Calu3 (cell line): ENCODE measurements at places on chromosomes 6 and 20.

- DNase-seq, result peak; percentile 13
Observed at GRCh38 chr6:85669735-85670194, 27.1 kb upstream of the SYNCRIP start.

DNA sequence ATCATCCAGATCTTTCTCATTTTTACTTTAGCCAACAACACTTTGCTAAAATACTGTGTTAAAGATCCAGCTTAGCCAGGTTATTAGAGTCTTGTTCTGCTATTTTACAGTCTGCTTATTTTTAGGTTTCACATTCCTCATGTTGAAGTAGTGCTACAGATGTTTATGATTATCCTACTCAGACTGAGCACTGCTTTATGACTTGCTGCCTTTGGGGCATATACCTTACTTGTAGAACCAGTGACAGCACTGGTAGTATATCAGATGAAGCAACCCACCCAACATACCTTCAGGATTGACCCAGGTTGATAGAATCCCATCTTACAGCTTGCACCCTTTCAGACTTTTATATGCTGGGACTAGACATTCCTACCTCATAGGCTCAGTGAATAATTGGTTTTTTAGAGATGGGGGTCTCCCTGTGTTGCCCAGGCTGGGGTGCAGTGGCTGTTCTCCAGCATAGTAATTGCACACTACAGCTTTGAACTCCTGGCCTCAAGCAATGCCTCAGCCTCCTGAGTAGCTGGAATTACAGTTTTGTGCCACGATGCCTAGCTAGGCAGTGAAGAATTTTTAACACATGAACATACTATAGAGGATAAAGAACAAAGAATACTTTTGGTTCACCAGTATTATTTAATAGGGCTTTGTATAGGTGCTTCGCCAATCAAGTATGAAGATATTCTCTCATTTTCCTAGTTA is 63.8 kb upstream of the DYNLRB1 start:
- no peak for DNase-seq

DNA sequence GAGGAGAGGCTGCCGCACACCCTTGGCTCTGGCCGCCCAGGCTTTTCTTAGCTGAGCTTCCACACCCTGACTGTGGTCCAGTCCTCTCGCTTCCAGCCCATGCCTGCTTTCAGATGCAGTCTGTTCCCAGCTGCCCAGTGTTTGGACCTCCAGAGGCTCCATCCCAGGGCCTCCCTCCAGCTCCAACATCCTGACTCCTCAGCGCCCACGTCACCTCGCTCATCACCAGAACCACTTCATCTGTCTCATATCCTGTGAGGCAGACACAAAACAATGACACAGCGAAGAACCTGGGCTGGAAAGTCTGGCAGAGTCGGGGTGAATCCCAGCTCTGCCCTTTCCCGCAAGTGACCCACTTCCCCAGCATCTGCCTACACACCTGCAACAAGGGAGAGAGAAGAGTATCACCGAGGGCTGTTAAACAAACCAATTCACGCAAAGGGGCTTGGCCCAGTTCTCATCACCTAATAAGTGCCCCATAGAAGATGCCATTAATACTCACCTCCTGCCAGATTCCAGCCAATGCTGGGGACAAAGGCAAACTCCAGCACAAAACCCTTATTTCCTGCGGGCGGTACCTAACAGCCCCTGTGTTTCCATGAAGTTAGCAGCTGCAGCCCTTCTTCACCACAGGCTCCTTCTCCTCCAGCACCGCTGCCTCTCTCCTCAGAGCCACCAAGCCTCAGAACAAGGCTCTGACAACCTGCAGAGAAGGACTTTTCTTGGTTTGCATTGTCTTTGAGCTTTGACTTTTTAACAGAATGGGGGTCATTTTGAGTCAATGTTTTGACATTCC is 133.4 kb upstream of the CDH4 start:
- DNase-seq, result no peak

GRCh38 chr20:63082308-63082938 is 75.7 kb upstream of the BHLHE23 start:
- DNase-seq, result peak; percentile 75

DNA sequence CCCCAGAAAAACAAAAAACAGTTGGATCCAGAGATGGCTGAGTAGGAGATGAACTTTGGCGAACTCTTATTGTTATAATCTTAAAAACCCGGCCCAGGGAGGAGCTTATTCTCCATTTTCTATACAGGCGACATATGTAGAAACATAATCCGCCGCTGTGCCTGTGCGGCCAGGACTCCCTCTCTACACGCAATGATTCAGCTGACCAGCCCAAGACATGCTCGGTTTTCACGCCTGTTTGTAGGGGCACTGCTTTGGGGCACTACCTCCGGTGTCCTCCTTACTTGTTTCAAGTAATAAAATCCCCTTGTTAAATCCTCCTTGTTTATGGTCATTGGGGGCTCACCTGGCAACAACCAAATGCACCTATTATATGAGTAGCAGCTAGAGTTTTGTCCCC is 89.9 kb downstream of the SEL1L2 start:
- DNase-seq, result no peak

GRCh38 chr20:12984069-12984765 is 24.6 kb upstream of the SPTLC3 start:
- no peak for DNase-seq

DNA sequence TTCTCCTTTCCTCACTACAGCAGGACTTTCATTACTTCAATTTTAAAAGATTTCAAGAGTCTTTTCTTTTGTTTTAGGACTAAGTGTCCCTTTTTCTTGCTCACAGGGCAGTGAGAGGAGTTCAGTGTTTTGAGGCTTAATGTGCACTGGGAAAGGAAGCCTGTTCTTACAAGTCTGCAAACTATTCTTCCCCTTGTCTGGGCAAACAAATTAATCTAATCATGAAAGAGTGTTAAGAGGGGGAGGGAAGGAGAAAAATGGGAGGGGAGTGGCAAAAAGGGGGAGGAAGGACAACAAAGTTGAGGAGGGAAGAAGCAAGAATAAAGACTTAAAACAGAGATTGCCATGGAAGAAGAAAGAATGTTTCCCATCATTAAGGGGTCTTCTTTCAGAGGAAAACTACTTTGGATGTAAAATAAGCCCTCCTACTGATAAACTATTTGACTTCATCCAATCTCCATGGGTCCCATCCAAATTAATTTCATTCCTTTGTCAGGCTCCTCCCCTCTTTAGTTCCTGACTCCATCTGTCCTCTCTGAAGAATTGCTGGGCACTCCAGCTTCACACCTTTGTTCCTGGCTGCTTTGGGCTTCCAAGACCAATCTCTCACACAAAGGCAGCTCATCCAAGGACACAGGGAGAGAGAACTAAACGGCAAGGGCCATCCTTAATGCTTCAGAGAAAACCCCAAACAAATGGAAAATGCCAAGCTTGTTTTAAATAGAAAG is 244.5 kb downstream of the TPBG start:
- DNase-seq, result no peak

- DNase-seq, result peak; percentile 96
Observed at GRCh38 chr20:45987108-45987780, 15.2 kb upstream of the ZNF335 start.

DNA sequence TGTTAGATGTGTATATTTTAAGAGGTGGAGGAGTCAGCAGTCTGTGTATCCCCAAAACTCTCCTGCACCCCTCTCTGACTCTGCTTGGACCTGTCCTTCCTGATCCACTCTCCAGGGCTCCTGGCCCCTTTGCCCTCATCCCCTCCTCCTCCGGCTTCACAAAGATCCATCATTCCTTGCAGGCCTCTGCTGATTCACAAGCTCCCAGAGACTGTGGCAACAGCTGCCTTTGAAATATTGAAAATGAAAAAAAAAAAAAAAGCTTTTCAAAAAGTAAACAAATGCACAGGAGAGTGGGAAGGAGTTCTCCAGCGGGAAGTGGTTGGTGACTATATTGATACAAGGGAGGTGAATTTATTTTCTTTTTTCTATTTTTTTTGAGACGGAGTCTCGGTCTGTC is 330.2 kb upstream of the SULF2 start:
- DNase-seq, result no peak

DNA sequence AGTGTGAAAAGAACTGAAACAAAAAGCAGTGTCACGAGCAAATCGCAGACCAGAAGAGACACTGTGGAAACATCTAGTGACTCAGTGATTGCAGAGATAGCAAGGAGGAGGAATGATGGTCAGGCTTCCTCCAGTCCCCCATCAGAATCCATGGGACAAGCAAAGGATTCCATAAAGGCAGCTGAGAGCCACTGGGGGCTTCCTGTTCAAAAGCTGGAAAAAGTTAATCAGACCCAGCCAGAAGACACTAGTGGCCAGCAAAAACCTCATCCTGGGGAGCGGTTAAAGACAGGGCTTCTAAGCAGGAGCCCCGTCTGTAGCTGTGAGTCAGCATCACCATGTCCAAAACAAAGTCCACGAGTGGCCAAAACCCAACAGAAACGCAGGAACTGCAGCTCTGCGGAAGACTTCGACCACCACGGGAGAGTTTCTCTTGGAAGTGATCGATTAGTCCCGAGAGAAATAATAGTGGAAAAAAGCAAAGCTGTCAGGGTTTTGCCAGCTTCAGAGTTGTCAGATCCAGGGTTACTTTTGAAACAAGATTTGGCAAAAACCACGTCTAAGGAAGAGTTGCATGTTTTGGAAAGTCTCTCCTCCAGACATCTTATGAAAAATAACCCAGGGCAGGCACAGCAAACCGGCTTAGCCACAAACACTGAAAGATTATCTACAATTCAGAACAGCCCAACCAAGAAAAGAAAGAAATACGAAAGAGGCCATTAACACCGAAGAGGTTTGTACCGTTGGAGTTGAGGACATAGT is 51.0 kb downstream of the JAG1 start:
- no peak for DNase-seq

DNA sequence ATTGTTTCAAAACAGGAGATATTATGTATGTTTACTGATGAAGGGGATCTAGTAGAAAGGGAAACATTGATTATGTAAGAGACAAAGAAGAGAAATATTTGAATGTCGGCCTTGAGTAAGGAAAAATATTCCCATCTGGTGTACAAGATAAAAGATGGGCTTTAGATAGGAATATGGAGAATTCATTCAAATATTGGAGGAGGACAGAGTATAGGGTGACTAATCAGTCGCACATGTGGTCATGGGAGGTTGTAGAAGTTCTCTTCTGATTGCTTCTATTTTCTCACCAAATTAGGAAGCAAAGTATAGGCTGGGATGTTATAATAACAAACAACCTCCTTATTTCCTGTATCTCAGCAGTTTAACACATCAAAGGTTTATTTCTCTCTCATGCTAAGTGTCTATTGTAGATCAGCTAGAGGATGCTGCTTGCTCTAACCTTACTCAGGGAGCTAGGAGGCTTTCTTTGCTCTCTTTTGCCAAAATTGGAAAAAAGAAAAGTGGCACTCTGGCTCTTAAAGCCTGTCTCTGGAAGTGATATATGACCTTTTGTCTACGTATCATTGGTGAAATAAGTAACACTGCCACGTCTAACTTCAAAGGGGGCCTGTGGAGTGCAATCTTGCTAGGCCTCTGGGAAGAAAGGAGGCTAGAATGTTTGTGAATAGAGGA is 1.2 kb upstream of the HDDC2 start:
- DNase-seq, result no peak

DNA sequence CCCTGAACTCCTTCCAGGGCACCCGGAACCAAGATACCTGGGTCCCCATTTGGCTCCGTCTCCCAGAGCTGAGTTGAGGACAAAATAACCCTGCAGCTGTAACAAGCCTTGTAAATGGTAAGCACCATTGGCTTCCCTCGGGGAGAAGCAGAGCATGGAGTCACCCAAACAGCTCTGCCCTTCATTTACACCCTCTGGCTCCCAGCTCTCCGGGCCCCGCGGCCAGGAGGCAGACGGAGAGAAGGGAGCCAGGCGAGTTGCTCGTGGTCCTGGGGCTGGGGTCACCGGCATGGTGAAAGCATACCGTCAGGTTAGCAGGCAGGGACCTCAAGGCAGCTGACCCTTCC is 2.1 kb downstream of the TFEB start:
- DNase-seq, result no peak

GRCh38 chr6:56999049-56999448 is 44.1 kb downstream of the BEND6 start:
- DNase-seq, result no peak

DNA sequence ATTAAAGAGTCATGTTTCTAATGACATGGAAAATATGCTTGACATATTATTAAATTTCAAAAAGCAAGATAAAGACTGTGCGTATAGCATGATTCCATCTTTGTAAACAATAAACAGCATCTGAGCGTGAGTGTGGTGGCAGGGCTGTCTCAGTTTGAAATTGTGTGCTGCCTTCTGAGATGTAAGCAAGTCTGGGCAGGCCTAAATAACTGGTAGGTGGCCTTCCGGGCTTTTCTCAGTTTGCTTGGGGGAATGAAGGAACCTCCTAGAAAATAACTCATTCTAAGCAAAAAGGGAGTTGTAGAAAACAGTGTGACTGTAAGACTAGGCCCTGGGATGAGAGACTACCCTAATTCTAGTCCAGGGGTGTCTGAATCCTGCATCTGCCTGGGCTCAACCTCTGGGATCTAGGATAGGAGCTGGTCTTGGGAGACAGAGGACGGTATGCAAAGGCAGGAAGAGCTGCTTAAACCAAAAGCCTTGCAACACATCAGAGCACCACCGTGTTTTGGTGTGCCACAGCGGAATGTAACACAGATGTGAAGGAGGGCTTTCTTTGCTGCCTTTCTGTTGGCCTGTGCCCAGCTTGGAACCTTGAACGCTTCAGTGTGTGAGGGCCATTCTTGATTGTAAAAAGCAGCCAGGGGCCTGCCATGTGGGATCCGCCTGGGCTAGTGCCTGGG is 63.5 kb upstream of the L3MBTL3 start:
- DNase-seq, result no peak

DNA sequence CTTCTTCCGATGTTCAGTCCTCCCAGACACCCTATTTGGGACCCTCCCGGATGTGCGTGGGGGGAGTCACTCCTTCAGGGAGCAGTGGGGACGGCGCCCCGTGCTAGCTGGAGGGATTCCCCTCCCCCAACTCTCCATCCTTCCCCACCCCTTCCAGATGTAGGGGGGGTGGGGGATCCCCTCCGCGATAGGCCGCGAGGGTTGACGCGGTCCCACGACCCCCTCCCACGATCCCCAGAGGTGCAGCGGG is 548 bp downstream of the GNL1 start:
- no peak for DNase-seq

- no peak for DNase-seq
Observed at GRCh38 chr6:112801468-112802080, 454.4 kb downstream of the RFPL4B start.

- DNase-seq, result no peak
Observed at GRCh38 chr6:6760002-6760401, 171.5 kb downstream of the LY86 start.

DNA sequence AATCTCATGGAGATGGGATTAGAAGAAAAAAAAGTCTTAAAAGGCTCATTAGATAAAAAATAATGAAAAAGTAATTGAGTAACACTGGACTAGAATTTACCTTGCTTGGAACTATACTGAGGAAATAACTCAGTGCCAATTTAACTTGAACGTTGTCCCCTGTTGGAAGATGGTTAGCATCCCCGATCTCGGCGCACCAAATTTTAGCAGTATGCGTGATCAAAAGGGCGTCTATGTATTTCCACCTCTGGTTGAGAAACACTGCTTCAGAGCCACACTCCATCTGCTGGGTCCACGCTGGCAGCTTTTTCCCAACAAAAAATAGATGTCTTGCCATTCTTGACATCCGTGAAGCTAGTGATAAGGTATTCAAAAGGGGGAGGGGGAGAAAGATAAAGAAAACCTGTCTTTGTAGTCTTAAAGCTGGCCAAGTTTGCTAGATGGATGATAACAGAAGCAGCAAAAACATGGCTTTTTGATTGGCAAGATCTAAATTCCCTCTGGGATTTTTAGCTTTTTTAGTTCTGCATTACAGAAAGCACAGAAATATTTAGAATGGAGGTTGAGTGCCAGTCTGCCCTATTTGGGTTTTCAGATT is 6.4 kb downstream of the HINT3 start:
- DNase-seq, result no peak
